ENCODE measurements at places on chromosomes 1 and 21. TPM values are rescaled to one million over a fixed set of nuclear protein-coding genes. Genes with fewer than 3 reads are reported as not detected.
A peak's percentile ranks its signal among the peaks of the same experiment; 100 is the strongest.

DNA sequence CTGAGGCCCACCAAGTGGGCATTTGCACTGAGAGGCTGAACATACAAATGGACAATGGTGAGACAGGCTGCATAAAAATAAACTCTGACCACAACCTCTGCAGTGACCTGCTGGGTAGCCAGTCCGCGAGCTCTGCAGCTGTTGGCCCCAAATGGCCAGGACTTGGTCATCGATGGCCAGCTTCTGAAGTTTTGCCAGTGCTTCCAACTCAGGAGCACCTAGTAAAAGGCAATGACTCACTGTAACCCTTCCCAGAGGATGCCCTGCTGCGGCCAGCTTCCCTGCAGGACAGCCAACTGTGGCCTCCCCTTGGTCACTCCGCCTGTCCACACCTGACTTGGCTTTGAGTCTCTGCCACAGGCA, 185.4 kb downstream of the DYRK1A start:
- DNase-seq: no peak
- H3K4me1 ChIP-seq: no peaks in the 10 kb centered on the region
- H3K36me3 ChIP-seq: no peaks in the 10 kb centered on the region
- H3K4me3 ChIP-seq: no peak overlapping the region

DNA sequence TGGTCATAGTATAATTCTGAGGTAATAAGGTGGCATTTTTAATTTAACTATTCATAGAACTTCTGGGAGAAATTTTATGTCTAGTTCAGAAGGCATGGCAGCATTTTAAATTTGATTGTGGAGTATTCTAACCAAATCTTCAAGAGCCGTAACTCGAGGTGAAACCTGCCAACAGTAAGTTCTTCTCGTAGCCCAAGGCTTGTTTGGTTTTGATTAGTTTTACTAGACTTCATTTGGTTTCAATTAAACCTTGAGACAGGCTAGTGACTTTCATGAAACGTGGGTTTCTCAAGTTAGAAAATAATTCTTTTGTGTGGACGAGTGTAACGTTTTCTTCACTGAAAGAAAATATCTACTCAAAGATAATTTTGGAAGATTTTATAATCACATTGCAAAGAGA, 395.5 kb downstream of the USP25 start:
- no peaks in the 10 kb centered on the region for H3K4me1 ChIP-seq
- DNase-seq: no peak
- H3K36me3 ChIP-seq: no peaks in the 10 kb centered on the region

DNA sequence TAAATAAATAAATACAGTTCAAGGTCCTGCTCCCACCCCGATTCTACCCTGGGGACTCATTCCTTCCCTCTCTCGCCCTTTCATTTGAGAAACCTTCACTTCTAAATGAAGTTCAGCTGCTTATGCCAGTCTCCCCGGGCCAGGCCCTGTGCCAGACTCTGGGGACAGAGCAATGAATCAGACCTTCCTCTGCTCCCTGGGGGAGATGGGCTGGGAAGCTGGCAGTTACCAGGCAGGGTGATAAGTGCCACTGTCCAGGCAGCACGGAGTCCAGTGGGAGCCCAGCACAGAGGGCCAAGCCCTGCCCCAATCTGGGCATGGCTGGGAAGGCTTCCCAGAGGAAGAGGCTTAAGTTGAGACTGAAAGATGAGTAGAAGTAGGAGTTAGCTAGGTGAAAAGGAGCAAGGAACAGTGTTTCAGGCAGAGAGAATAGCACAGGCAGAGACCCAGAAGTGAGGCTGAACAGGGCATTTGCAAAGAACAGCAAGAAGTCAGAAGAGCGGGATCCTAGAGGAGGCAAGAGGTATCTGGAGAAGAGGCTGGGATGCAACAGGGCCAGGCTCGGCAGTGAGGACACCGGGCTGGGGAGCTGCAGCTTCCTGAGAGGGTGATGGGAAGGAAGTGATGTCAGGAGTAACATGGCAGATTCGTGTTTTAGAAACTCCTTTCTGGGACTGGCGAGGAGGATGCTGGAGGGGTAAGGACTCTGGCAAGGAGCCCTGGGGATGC, 13.5 kb downstream of the KCNQ4 start:
- no peak overlapping the region for H3K27ac ChIP-seq
- H3K4me3 ChIP-seq: no peak overlapping the region
- DNase-seq: no peak
- H3K36me3 ChIP-seq: no peaks in the 10 kb centered on the region

GRCh38 chr1:67495327-67495726, 65.1 kb upstream of the SERBP1 start:
- no peak for DNase-seq
- H3K27me3 ChIP-seq: no peaks in the 10 kb centered on the region
- H3K36me3 ChIP-seq: no peaks in the 10 kb centered on the region
- H3K4me1 ChIP-seq: no peaks in the 10 kb centered on the region
- H3K4me3 ChIP-seq: no peak overlapping the region

- no peaks in the 10 kb centered on the region for H3K36me3 ChIP-seq
- H3K4me3 ChIP-seq: no peak overlapping the region
- no peaks in the 10 kb centered on the region for H3K27me3 ChIP-seq
- H3K27ac ChIP-seq: no peak overlapping the region
- DNase-seq: no peak
These were observed 28.1 kb downstream of the KCNA10 start for GRCh38 chr1:110490791-110491451.

DNA sequence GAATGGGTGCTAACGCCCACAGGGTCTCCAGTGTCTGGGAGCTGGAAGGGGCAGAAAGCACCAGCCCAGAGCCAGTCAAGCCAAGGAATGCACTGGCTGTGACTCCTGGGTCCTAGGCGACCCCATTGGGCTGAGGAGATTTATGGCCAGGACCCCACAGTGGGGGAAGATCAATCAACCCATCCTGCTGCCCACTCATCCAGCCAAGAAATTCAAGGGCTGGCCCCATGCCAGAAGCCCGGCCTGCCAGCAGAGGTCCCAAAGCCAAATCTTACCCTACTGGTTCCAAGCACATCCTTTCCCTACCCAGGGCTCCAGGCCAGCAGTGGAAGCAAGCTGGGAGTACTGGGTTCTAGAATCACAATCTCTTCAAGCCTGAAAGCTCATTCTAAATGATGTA, 6.8 kb upstream of the PDZK1IP1 start:
- no peak for DNase-seq
- no peaks in the 10 kb centered on the region for H3K36me3 ChIP-seq
- peaks cover 6% of the 10 kb centered on the region for H3K4me1 ChIP-seq
- H3K4me3 ChIP-seq: no peak overlapping the region
- H3K27me3 ChIP-seq: no peaks in the 10 kb centered on the region

- no peaks in the 10 kb centered on the region for H3K27me3 ChIP-seq
- H3K27ac ChIP-seq: no peak overlapping the region
- H3K4me1 ChIP-seq: no peaks in the 10 kb centered on the region
- no peak overlapping the region for H3K4me3 ChIP-seq
- no peaks in the 10 kb centered on the region for H3K36me3 ChIP-seq
These were observed 215.5 kb upstream of the USP25 start for GRCh38 chr21:15514073-15514946.

- H3K36me3 ChIP-seq: peaks cover 46% of the 10 kb centered on the region
- H3K4me1 ChIP-seq: peaks cover 7% of the 10 kb centered on the region
- H3K27me3 ChIP-seq: no peaks in the 10 kb centered on the region
These were observed 12.2 kb downstream of the AMPD2 start for GRCh38 chr1:109631513-109632505.

DNA sequence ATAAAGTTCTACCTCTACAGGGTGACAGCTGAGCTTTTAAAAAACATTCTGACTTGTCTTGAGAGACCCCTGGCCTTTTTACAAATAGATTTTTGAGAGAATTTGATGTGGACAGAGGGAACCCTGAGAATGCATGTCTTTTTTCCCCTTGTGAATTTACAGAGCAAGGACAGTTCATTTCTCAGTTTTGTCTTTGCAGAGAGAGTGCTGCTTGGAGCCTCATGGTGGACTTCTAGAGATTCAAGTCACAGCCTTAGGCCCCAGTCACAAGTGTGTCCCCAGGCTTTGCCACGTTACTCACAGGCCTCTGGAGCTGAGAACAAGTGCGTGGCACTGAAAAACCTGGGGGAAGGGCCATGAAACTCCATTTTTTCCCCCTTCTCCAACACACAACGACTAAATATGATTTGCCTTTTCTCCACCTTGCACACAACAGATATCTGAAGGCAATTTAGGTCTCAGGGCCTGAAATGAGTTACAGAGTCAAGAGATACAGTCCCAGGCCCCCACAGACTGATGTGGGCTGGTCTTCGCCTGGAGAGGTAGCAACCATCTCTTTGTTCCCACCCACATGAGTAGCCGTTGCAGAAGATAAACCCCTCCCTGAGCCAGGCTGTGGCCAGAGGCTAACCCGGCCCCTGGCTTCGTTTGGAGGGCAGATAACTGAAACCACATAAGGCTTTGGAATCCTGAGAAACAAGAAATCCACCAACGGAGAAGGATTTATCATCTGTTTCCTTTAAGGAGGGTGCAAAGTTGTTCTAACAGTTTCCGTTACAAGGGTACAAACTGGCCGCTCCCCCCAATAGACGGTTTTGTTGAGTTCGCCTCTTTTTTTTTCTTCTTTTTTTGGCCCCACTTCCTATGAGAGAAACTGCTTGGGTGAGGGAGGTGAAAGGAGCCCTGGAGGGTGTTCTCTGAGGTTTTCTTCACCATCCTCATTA, 1.0 kb upstream of the PIGV start:
- peak overlapping the region; percentile 99 for H3K27ac ChIP-seq
- peak; percentile 88 for DNase-seq
- H3K4me1 ChIP-seq: peaks cover 84% of the 10 kb centered on the region

DNA sequence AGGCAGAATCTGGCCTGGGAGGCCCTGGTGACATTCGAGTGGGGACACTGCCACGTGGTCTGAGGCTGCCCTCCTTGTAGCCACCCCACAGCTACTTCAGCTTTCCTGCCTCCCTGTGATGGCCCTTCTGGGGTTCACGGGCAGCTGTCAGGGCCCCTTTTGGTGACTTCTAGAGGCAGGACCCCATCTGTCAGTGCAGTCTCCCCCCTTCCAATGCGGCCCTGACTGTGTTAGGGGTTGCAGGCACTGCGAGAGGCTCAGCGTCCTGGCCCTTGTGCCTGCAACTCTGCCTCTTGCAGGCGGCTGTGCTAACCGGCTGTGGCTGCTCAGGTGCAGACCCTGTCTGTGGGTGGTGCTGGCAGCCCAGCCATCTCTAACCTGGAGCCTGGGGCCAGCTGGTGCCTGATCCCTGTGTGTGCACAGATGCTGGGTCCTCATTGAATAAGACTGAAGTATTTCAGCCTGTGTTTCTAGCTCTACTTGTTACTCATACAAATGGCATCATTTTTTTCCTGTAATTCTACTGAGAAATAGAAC, 62.2 kb downstream of the S100B start:
- H3K4me3 ChIP-seq: no peak overlapping the region
- H3K27me3 ChIP-seq: no peaks in the 10 kb centered on the region
- no peak for DNase-seq

GRCh38 chr1:224874775-224875174, 54.7 kb upstream of the DNAH14 start:
- no peak for DNase-seq
- peaks cover 61% of the 10 kb centered on the region for H3K4me1 ChIP-seq
- H3K27ac ChIP-seq: no peak overlapping the region
- H3K4me3 ChIP-seq: no peak overlapping the region
- no peaks in the 10 kb centered on the region for H3K36me3 ChIP-seq
- no peaks in the 10 kb centered on the region for H3K27me3 ChIP-seq

Gene FCRL6
- not detected for total RNA-seq

Gene GPR37L1
- not detected for total RNA-seq
